Stimulated activated CD8-positive, alpha-beta memory T cell treated with anti-CD3 and anti-CD28 coated beads, Interleukin-7, amount 100 ng/mL, for 1 hour (primary cell): ENCODE measurements at places on chromosomes 5 and 9.

DNA sequence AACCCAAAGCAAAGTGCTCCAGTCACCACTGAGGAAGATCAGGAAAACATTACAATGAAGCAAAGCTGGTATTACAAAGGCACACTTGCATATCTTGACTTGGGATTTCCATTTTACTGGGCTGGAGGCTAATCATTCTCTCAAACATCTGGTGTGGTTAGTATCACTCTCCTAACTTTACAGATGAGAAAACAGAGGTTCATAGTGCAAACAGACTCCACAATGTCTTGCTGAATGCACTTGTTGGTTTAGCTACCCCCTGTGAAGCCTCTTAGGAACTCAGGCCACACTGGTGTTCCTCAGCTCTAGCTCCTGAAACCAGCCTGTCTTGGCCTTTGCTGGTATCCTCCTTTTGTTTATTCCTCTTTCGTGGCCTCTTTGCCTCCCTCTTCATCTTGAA is 29.5 kb upstream of the SMAD5 start:
- no peak for DNase-seq

DNA sequence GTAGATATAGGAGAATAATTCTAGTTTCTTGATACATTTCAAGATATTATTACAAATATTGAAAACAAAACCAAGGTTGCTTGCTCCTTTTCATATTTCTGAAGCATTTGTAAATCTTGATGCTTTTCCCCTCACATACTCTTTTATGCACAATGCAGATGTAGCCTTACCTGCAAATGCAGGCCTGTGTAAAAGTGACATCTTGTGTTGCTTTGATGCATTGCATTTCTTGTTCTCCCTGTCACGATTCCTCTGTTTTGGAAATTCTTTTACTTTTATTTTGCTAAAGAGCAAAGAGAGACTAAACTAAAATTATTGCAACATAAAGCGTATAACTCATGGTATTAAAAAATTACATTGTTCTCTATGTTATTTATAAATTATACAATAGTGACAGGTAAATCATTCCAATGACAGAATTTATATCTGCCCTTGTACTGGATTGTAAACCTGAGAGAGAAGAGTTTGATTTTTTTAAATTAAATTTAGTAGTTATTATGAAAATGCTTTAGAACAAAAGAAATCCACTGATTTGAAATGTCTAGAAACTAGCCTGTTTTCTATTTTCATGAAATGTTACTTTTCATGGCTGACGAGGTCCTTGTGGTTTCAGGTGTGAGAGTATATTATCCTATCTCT is 970.0 kb downstream of the MAT2B start:
- DNase-seq, result no peak

DNA sequence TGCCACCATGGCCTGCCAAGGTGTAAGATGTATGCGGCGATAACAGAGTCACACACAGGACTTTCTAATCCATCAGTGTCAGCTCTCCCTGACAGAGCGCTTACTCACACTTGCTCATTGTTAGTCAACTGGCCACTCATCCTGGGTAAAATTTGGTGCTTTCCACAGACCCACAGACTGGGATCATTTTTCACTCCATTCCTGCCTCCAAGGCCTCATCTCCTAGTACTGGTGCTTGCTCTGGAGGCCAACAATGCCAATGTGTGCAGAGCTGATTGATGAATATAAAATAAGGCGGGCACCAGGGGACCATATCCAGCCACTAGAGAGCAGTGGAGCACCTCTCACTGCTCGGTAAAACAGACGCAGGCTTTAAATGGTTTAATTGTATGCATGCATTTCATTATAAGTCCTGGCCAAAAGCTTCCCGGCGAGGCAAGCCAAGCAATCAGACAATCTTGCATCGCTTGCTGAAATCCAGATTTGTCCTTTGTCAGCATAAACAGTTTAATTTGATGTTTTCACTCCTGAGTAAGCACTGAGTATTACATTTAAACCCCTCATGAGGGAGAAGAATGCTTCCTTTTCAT is 22.3 kb downstream of the PSMB7 start:
- no peak for DNase-seq

GRCh38 chr9:70411930-70412831 is 2.3 kb downstream of the KLF9 start:
- no peak for DNase-seq

DNA sequence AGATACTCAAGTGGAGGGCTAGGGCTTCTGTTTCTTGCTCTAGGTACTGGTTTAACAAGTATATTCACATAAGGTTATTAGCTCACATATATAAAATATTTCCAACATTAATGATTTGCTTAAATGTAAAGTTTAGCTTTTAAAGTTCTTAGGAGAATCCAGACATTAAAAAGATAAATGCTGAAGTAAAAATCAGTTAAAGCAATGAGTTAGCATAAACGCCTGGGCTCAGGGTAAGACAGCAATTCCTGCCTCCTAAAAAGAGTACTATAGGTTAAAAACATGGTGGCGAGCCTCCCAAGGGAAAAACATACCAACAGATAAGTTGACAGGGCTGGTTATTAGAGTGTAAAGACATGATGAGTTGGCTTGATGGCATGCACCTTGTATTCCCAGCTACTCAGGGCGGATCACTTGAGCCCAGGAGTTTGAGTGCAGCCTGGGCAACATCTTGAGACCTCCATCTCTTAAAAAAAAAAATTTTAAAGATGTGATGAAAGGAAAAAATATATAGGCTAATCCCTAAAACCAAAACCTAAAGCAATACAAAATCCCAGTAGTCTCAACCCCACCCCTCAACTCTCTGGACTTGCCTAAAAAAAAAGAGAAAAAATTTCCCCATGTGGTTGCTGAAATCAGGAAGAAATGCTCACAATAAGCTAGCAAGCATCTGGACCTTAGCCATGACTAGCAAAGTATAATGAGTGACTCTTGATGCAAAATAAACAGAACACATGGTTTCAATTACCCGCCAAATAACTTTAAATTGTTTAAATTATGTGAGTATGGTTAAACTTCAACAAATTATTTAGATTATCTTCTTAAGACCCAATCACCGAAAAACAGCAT is 3.6 kb downstream of the GOLPH3 start:
- no peak for DNase-seq

- DNase-seq, result no peak
These were observed 38.2 kb upstream of the SLC2A8 start for GRCh38 chr9:127358770-127359169.

DNA sequence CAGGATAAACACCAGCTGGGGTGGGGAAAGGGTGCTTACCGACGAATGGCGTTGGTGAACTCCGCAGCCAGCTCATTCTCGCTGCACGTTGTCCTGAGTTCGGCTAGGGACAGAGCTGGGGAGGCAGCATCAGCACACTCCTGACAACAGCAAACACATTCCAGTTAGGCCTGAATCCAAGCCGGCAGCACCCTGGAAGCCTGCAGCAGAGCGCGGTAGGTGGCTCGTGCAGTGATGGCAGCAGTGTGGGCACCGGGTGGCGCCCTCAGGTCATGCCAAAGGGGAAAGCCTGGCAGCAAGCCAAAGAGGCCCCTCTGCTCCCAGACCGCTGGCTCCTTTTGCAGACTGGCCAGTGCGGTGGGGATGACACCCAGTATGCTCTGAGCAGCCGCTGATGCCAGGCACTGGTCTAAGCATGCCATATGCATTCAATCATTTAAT is 66.9 kb downstream of the DCP2 start:
- DNase-seq, result no peak

DNA sequence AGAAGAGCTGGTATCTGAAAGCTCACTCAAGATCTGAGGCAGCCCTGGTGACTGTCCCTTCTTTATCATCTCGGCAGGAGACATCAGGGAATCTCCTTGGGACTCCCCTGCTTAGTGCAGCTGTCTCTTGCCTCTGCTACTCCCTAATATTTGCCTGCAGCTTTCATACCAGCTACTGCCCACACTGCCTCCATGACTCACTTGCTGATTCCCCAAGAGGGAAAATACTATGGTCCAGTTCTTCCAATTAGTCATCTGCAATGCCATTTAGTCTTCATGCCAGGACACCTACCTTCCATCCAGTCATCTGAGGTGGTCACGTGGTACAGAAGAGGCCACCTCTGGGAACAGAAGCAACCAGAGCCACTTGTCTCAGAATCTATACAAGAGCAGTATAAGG is 270.8 kb downstream of the NTRK2 start:
- DNase-seq, result no peak

GRCh38 chr5:146717951-146718350 is 160.6 kb downstream of the PPP2R2B start:
- DNase-seq, result no peak

GRCh38 chr5:1503241-1504068 is 20.3 kb downstream of the LPCAT1 start:
- no peak for DNase-seq

DNA sequence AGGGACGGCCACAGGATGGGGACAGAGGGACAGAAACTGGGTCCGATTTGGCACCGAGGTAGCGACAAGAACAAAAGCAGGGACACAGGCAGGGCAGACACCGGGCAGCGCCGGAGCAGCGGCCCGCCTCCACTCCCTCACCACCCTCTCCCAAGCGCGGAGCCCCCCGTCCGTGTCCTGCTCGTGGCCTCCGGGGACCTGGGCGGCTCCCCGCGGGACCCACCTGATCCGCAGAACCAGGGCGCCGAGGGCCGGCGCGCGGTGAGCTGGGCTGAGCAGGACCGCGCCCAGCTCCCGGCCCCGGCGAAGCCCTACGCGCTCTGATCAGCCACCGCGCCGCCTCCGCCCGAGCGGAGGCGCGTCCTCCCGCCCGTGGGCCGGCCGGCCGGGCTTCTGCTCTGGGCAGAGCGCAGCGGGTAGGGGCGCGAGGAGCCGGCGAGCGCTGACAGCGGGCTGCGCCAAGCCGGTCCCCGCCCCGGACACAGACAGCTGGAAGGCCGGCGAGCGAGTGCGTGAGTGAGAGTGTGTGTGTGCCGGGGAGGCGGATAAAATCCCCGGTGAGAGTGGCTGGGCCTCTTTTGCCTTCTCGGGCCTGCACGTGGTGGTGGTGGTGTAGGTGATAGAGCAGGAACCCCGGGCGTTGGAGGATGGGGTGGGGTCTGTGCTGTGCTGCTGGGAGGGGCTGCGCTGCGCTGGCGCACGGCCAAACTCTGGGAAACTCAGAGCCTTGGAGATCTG is at the start of gene GGTA1:
Gene GGTA1 (minus strand): TSS at position 418 of the 738 bp plus-strand sequence. CDS start 31,922 bp downstream, outside the sequence.
- DNase-seq, result no peak

DNA sequence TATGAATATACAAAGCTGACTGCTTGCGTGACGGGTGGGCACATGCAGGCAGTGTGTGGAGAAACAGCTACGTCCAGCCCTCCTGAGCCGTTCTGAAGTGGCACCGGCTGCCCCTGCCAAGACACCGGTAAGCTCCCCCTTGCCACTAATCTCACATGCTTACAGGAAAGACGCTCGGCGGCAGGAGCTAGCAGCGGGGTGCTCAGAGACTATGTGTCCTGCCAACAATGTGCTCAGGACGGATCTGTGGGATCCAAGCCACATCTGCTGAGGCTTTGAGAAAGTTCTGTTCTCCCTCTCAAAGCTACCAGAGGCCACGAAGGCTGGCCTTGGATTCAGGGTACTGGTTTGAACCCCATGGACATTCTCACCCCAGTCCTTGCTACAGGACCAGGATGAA is 157.2 kb upstream of the PHYKPL start:
- DNase-seq, result no peak

DNA sequence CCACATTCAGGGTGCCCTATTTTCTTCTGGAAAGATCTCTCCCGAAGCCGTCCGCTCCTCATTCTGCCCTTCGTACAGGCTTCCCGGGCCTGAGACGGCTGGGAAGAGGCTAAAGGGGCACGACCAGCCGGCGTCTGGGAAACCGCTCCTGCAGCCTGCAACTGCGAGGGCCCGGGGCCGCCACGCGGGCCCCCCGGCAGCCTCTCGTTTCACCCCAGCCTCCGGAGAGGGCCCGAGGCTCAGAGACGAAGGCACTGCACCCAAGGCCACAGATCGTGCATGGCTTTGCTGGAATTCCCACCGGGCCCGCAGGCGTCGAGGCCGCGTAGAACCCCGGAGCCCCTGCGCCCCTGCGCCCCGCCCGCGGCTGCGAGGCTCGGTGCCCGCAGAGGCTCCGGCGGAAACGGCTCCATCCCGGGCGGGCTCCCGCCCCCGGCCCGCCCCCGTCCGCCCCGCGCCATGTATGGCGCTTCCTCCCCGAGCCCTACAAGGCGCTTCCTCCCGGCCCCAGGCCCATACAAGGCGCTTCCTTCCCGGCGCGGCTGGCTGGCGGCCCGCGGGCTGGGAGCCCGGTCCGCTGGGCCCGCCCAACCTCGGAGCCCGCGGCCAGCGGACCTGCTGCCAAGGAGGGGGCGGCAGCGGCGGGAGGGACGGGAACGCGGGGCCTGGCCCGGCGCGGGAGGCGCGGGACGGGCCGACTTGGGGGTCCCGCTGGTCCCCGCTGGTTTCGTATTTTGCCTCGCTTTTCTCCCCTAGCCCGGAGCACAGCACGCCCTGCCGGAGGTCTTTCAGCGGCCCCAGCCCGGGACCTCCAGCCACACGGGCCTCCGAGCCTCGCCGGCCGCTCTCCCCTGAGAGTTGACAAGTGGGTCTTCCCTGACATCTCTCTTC is 26.6 kb downstream of the EGR1 start:
- peak; percentile 67 for DNase-seq

- DNase-seq, result no peak
These were observed 98.6 kb downstream of the TMEM215 start for GRCh38 chr9:32881948-32882347.

- DNase-seq, result no peak
These were observed 686.7 kb downstream of the CDH18 start for GRCh38 chr5:19301271-19301670.

- peak; percentile 25 for DNase-seq
These were observed 8.5 kb upstream of the ACSL6 start for GRCh38 chr5:132019857-132020555.

DNA sequence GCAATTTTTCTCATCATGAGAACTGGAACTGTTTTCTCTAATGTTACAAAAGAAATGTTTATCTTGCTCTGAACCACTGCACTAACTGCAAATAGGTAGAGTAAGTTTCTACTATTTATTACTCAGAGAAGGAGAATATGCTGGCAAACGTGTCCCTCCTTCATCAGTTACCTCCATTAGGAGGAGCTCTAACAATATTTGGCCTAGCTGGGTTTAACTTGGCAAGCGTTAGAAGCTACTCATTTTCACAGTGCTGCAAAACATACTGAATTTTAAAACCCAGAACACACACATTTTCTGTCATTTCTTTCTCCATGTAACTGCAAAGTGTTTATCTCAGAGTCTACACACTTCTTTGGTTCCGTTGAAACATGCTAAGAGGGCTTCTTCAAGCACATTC is 101.0 kb upstream of the GABRG2 start:
- DNase-seq, result no peak

DNA sequence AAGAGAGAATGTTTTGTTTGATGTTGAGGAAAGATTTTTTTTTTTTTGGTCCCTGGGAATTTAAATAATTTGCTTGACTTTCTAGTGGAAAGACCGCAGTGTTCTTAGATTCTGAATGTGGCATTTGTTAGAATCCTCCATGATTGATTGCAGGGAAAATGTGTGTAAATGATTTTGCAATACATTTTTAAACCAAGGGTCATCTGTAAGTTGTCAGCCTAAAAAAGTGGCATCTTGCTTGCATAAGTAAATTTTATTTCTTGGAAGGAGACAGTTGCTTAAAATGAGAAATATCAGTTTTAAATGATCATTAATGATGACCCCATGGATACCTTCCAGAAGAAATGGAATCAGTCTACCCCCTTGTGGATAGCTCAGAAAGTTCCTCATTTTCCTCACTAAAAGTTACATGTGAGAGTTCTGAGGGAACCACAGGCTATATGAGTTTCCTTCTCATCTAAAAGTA is 105.1 kb upstream of the SLC25A48 start:
- no peak for DNase-seq

- no peak for DNase-seq
These were observed at the start of gene PTGER4 for GRCh38 chr5:40679913-40680681. TSS of gene PTGER4 (plus strand) at chr5:40679915. CDS start at chr5:40680994, 1,079 bp downstream.
